ENCODE measurements at places on chromosomes 13 and 19.
A peak's percentile ranks its signal among the peaks of the same experiment; 100 is the strongest.

GRCh38 chr13:68050761-68051160 lies 820.6 kb upstream of the PCDH9 start:
- peak; percentile 56 for DNase-seq

GRCh38 chr19:2084993-2085720 lies 11.0 kb downstream of the MOB3A start:
- no peak for DNase-seq

- DNase-seq, result no peak
These were observed 10.9 kb downstream of the IGFLR1 start for GRCh38 chr19:35731353-35731752.

- DNase-seq, result peak; percentile 2
These were observed 35.2 kb downstream of the SPRY2 start for GRCh38 chr13:80305737-80306136.

GRCh38 chr13:78185700-78186099 lies 267.1 kb upstream of the EDNRB start:
- DNase-seq, result no peak

- peak; percentile 16 for DNase-seq
These were observed 136.4 kb upstream of the PCDH9 start for GRCh38 chr13:67366533-67366932.

DNA sequence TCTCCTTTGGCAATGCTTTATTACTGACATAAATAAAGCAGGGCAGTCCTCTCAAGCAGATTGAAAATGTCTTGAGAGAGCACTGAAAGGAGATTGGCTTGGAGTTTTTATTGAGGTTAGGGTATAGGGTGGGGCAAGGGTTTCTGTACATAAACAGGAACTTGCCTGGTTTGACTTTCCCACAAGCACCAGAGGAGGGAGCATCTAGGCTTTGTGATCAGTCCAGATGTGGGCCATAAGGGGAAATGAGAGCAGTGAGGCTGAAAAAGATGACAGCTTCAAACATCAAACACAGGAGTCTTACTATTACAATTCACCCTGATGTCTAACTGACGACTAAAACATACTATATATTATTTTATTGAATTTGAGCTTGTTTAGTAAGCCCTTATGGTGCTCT lies 260.9 kb downstream of the MTUS2 start:
- peak; percentile 0 for DNase-seq

DNA sequence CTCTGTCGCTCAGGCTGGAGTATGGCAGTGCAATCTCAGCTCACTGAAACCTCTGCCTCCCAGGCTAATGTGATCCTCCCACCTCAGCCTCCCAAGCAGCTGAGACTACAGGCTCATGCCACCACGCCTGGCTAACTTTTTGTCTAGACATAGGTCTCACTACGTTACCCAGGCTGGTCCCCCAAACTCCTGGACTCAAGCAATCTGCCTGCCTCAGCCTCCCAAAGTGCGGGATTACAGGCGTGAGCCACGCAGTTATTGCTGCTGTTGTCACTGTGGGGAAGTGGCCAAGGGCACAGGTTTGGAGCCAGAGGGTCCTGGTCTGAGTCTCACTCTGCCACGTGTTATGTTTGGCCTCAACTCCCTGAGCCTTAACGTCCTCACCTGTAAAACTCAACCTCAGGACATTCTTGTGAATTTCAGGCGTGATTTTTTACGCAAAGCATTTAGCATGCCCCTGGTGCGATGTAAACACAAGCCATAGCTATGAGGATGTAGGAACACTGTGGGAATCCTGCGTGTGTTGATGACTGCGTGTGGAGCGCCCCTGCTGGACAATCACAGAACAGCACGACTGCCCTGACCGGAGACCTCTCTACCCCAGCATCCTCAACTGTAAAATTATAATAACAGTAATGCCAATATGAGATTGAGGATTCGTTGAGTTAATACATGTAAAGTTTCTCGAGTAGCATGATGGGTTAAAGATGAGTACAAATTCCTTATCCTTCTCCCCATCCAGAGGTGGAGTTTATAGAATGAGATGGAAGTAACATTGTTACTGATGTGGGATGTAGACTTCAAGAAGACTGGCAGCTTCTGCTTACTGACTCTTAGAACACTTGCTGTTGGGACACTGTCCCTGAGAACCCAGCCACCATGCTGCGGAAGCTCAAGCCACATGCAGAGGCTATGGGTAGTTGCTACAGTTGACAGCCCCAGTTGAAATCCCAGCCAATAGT lies 41.8 kb upstream of the PNMA8B start:
- DNase-seq, result peak; percentile 45

- DNase-seq, result no peak
These were observed at the start of gene ARHGAP45 for GRCh38 chr19:1066748-1067340. Gene ARHGAP45 (plus strand): TSS chr19:1067167. CDS start chr19:1067406, 239 bp downstream.

DNA sequence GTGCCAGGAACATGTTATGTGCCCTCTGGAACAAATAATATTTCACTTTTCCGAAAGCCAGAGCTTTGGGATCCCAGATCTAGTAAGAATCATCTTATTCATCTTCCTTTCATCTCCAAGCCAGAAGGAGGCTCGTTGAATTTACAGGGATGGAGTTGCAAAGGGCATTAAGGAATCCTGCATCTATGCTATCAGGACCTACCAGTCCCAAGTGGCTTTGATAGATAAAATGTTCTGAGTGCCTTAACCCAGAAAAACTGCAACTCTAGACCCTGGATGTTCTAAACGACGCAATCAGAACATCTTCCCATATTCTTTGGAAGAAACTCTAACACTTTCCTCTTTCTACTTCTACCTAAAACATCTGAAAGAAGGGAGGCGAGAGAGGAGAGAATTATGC lies 9.2 kb upstream of the EDDM13 start:
- no peak for DNase-seq

DNA sequence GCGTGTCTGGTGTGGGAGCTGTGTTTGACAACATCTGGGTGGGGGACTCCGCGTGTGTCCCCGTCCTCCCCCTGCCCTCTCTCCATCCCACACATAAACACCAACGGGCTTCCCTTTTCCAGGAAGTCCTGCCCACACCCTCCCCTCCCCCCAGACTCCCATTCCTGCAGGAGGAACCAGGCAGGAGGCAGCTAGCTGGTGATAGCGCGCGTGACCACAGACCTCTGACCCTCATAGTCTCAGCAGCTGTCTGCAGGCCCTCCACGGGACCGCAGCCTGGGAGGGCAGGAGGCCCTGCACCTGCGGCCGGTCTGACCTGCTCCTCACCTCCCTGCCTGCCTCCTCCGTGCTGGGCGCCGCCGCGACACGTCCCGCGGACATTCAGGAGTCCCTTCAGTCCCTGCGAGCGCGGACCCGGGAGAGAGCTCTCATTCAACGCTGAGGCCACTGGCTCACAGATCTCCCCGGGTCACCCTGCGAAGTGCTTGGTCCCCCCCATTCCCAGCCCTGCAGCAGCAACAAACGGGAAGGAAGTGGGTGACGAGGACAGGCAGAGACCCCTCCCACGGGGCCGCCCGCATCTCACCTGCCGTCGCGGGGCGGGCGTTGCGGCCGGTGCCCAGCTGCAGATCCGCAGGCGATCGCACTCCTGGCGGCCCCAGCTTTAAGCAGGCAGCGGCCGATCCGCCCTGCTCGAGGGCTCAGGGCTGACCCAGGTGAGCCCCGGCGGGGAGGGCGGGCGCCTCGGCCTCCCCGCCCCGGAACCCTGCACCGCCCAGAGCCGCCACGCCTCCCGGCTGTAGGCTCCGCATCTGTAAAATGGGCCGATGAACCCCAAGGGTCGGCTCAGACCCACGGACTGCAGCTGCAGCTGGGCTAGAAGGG lies 1.1 kb upstream of the ACP5 start:
- DNase-seq, result no peak

- no peak for DNase-seq
These were observed 4.2 kb upstream of the ZNF486 start for GRCh38 chr19:20162821-20163220.

GRCh38 chr13:23468811-23469210 lies 35.3 kb upstream of the SACS start:
- peak; percentile 69 for DNase-seq

DNA sequence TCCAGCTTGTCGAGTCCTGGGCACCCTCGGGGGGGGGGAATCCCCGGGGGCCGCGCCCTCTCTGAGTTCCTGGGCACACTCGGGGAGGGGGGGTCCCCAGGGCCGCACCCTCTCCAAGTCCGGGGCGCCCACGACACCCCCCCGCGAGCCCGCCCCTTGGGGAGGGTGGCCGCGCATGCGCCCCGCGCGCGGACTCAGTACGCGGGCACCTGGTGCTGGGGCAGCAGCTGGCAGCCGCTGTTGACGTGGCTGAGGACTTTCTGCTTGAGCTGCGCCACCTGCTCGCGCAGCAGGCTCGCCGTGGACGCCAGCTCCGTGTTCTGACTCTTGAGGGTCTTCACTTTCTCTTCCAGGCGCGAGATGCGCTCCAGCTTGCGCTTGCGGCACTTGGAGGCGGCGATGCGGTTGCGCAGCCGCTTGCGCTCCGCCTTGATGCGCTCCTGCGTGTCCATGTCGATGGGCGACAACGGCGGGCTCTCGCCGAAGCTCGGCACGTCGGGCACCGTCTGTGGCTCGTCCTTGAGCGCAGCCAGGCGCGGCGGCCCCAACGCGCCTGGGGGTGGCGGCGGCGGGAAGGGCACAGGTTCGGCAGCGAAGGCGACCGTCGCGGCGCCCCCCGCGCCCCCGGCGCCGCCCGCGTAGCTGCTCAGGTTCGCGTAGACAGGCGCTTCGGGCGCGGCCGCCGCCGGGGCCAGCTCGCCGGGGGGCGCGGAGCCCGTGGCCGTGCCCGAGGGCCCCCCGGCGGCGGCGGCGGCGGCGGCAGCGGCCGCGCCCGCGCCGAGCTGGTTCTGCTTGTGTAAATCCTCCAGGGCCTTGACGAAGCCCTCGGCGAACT lies 958 bp downstream of the JUND start:
- DNase-seq, result peak; percentile 61

GRCh38 chr19:4474514-4475022 lies 2.5 kb downstream of the HDGFL2 start:
- DNase-seq, result peak; percentile 77

DNA sequence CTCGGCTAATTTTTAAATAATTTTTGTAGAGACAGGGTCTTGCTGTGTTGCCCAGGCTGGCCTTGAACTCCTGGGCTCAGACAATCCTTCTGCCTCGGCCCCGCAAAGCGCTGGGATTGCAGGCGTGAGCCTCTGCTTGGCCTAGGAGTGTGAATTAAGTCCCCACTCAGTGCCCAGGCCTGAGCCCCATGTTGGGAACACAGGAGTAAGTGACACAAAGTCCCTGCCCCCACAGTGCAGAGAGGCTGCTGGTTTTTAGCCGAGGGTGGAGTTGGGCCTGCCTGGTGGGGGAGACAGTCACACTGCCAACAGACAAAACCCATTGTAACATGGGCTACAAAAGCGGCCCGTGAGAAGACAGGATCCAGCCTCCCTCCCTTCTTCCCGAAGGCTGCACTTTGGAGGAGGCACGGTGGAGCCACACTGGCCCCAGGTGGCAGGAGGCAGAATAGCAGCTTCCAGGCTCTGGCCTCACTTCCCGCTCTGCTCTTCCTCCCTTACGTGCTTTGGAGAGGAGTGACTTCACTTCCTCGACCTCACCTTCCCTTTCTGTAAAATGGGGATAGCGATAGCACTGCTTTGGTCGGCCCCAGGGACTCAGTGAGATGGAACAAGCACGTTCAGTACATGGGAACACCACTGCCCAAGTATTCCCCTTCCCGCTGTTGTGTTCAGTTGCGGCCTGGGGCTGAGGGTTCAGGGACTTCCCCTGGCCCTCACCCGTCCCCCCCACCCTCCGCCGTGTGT lies 15.2 kb upstream of the EHD2 start:
- peak; percentile 80 for DNase-seq

DNA sequence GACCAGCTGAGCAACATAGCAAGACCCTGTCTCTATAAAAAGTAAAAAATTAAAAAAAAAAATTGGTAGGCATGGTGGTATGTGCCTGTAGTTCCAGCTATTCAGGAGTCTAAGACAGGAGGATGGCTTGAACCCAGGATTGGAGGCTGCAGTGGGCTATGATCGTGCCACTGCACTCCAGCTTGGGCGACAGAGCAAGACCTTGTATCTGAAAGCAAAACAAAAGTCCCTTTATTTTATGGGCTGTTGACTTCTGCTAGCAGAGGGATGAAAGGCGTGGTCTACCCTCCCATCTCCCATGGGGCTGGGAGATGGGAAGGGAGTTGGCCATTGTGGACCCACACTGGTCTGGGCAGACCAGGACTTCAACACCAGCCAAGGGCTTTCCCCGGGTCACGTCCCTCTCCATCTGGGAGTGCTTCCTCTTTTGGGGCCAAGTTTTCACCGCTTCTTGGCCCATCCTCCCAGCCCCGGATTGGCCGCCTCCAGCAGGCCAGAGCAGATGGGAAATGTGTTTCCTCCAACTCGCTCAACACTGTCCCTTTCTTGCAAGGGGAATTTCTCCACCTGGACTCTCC lies 2.2 kb upstream of the TNFSF9 start:
- DNase-seq, result no peak

DNA sequence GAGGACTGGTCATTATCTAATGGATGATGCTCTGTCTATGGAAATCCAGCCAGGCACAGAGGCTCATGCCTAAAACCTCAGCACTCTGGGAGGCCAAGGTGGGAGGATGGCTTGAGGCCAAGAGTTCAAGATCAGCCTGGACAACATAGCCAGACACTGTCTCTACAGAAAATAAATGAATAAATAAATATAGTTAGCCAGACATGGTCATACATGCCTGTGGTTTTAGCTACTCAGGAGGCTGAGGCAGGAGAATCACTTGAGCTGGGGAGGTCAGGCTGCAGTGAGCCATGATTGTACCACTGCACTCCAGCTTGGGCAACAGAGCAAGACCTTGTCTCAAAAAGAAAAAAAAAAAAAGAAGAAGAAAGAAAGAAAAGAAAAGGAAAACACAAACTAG lies 234.7 kb downstream of the TSHZ3 start:
- DNase-seq, result no peak

GRCh38 chr19:52646571-52647217 lies 8.5 kb upstream of the ZNF83 start:
- DNase-seq, result no peak

- DNase-seq, result no peak
These were observed 1.8 kb downstream of the SHKBP1 start for GRCh38 chr19:40578442-40578908.

- DNase-seq, result no peak
These were observed 29.7 kb downstream of the NKPD1 start for GRCh38 chr19:45130888-45131615.

DNA sequence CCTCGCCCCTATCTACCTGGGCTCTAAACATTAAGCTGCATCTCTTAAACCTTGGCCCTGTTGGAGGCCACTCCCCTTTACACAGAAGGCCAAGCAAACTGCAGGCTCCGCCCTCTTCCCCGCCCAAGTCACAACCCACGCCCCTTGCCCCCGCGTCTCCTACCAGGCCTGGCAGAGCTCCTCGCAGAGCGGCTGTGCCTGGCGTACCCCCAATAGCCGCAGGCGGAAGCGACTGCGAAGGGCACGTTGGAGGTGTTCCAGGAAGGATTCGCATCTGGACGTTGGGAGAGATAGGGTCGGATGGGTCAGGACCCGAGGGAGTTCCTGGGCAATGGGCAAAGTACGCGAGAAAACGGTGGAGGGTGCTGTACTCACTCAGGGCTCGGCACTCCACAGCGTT lies 5.9 kb downstream of the RTBDN start:
- no peak for DNase-seq

GRCh38 chr19:44951179-44952159 lies 3.7 kb upstream of the CLPTM1 start:
- peak; percentile 82 for DNase-seq

GRCh38 chr19:39135701-39136100 lies 10.1 kb downstream of the PAK4 start:
- no peak for DNase-seq
